Chondrocyte (in vitro differentiated cells): ENCODE measurements at places on chromosomes 11 and 22. TPM values are rescaled to one million over a fixed set of nuclear protein-coding genes. Genes with fewer than 3 reads are reported as not detected.

DNA sequence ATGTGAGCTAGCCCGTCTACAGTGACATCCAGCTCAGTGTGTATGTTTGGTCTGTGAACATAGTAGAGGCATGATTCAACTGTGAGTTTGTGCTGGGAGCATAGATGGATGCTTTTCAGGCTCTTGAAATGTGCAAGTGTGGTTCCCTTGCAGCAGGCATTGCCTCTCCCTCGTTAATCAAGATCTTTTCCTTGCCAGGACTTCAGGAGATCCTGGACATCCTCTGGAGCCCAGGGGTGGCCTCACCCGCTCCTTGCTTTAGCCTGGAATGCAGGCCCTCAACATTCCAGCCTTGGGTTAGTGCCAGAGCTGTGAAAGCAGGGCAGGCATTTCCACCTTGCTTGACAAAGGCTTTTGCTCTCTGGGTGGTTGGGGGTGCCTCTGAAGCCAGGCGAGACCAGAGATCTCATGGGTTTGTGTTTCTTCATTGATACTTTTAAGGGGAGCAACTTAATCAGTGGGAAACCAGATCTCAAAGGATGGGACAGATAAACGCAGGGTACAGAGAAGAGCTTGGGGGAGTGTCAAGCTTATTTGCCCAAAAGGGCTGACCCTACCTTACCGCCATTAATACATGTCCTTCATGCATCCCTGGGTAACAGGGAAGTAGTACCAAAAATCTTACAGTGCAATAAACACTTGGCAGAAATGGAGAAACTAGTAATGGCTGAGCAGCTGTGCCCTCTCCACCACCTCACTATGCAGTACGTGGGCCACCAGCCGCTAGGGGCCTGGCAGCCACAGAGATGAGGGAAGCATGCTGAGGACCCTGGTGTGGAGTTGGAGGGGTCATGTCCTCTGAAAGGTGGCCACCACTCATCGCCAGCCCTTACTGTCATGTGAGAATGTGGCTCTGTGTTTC is 72.1 kb downstream of the PTPRJ start:
- H3K36me3 ChIP-seq, result no peaks in the 10 kb centered on the region
- no peaks in the 10 kb centered on the region for H3K27me3 ChIP-seq
- DNase-seq, result no peak
- peaks cover 47% of the 10 kb centered on the region for H3K4me1 ChIP-seq
- H3K27ac ChIP-seq, result peak overlapping the region; percentile 43

The PGA3 gene
- not detected in 3 replicates for total RNA-seq

- no peak overlapping the region for H3K4me3 ChIP-seq
- no peaks in the 10 kb centered on the region for H3K4me1 ChIP-seq
- no peak overlapping the region for H3K27ac ChIP-seq
- H3K27me3 ChIP-seq, result peaks cover 2% of the 10 kb centered on the region
- H3K36me3 ChIP-seq, result no peaks in the 10 kb centered on the region
- no peak for DNase-seq
Observed at GRCh38 chr11:57547854-57548377, 10.5 kb downstream of the SMTNL1 start.

- H3K4me3 ChIP-seq, result no peak overlapping the region
- no peak for DNase-seq
- H3K4me1 ChIP-seq, result peaks cover 20% of the 10 kb centered on the region
- no peaks in the 10 kb centered on the region for H3K27me3 ChIP-seq
Observed at GRCh38 chr11:76589477-76589876, 81.1 kb downstream of the LRRC32 start.

DNA sequence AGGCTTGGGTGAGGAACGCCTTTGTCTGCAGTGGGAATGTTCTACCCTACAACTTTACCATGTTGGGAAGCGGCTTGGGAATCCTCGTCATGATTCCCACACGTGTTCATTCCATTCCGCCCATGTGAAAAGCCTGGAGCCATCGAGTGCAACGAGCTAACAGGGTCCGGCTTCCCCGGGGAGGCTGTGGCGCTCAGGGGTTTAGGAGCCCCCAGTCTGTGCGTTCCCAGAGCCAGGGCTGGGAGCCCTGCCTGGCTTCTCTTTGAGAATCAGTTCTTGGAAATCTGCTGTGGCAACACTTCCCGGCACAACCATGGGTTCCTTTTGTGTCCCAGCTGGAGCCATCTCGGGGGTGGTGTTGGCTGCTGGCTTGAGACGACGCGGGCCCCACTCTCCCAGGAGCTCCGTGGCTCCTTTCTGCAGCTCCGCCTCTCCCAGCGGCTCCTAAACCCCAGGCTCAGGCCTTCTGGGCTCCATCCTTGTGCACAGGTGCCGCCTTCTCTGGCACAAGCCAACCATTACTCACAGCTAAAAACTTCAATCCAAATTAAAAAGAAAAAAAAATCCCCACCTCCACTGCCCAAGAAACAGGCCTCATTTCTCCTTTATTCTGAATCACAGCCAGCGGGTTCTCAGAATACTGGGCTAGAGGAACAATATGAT is 18.7 kb upstream of the PPFIA1 start:
- H3K4me3 ChIP-seq, result no peak overlapping the region
- no peaks in the 10 kb centered on the region for H3K36me3 ChIP-seq
- DNase-seq, result no peak
- peak overlapping the region; percentile 49 for H3K27ac ChIP-seq
- no peaks in the 10 kb centered on the region for H3K27me3 ChIP-seq

DNA sequence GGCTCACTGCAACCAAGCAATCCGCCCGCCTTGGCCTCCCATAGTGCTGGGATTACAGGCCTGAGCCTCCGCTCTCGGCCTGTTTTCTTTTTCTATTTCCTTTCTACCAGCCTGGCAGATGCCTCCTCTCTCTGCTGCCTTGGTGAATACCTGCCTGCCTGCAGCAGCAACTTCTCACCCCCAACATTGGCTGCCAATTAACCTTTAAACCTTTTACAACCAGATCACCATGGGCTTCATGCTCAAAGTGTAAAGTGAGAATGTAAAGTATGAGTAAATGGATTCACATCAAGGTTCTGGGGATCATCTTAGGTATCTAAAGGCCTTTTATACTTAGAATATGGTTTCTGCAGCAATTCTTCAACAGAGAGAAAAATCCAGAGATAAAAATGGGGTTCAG is 13.0 kb upstream of the FCHSD2 start:
- no peaks in the 10 kb centered on the region for H3K36me3 ChIP-seq
- H3K4me1 ChIP-seq, result peaks cover 65% of the 10 kb centered on the region
- H3K27ac ChIP-seq, result no peak overlapping the region
- no peak for DNase-seq

GRCh38 chr22:42270176-42270509 is 310 bp downstream of the TCF20 start:
- H3K27me3 ChIP-seq, result no peaks in the 10 kb centered on the region
- no peaks in the 10 kb centered on the region for H3K36me3 ChIP-seq
- H3K27ac ChIP-seq, result peak overlapping the region; percentile 27
- H3K4me1 ChIP-seq, result peaks cover 12% of the 10 kb centered on the region
- peak overlapping the region; percentile 77 for H3K4me3 ChIP-seq

GRCh38 chr22:17192186-17192585 is 27.0 kb downstream of the ADA2 start:
- no peaks in the 10 kb centered on the region for H3K27me3 ChIP-seq
- H3K4me3 ChIP-seq, result no peak overlapping the region
- no peaks in the 10 kb centered on the region for H3K36me3 ChIP-seq
- no peak overlapping the region for H3K27ac ChIP-seq
- H3K4me1 ChIP-seq, result no peaks in the 10 kb centered on the region
- no peak for DNase-seq

The HMOX1 gene
- total RNA-seq, result 1.9 to 9.4 TPM (median 8.8 TPM) in 3 replicates

- H3K27ac ChIP-seq, result no peak overlapping the region
- H3K4me3 ChIP-seq, result no peak overlapping the region
- no peaks in the 10 kb centered on the region for H3K27me3 ChIP-seq
- no peak for DNase-seq
- peaks cover 17% of the 10 kb centered on the region for H3K36me3 ChIP-seq
Observed at GRCh38 chr22:25511725-25512124, 52.8 kb upstream of the GRK3 start.

GRCh38 chr11:11997049-11997322 is 11.4 kb downstream of the DKK3 start:
- no peak overlapping the region for H3K27ac ChIP-seq
- no peak for DNase-seq
- H3K27me3 ChIP-seq, result no peaks in the 10 kb centered on the region
- H3K36me3 ChIP-seq, result peaks cover 30% of the 10 kb centered on the region
- no peak overlapping the region for H3K4me3 ChIP-seq

DNA sequence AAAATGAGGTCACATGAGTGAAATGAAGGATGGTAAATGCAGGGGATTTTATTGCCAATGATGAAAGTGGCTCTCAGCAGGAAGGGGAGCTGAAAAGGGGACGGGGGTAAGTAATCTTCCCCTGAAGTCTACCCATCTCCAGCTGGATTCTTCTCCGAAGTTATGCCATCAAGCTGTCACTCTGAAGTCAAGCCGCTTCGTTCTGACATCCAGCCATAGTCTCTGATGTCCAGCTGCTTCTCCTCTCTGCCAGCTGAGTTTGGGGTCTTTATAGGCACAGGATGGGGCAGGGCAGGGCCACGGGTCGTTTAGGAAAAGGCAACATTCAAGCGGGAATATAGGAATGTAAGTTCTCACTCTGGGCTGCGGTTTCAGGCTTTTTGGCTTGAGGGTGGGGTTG is 181.9 kb upstream of the ANO3 start:
- no peaks in the 10 kb centered on the region for H3K4me1 ChIP-seq
- H3K27ac ChIP-seq, result no peak overlapping the region
- no peak for DNase-seq
- no peaks in the 10 kb centered on the region for H3K27me3 ChIP-seq
- H3K36me3 ChIP-seq, result no peaks in the 10 kb centered on the region

- no peaks in the 10 kb centered on the region for H3K36me3 ChIP-seq
- peaks cover 15% of the 10 kb centered on the region for H3K4me1 ChIP-seq
- H3K4me3 ChIP-seq, result no peak overlapping the region
- H3K27me3 ChIP-seq, result no peaks in the 10 kb centered on the region
- DNase-seq, result no peak
- H3K27ac ChIP-seq, result no peak overlapping the region
Observed at GRCh38 chr11:793556-793955, 3.7 kb upstream of the CEND1 start.

DNA sequence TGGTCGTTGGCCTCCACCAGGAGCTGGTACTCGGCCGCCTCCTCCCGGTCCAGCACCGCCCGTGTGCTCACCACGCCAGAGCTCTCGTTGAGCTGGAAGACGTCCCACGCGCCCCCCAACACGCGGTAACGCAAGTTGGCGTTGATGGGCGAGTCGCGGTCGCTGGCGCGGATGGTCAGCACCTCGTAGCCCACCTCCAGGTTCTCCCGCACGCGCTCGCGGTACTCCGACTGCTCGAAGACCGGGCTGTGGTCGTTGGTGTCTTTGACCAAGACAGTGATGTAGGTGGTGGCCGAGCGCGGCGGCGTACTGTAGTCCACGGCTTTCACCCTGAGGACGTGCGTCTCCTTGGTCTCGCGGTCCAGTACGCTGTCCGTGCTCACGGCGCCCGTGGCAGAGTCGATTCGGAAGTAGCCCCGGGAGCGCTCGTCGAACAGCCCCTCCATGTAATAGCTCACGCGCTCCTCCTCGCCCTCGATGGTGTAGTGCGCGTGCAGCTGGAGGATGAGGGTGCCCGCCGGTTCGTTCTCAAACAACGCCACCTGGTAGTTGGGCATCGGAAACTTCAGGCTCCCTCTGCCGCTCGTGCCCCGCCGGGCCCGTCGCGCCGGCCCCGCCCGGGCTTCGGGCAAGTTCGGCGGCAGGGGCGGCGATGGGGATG is 1.4 kb downstream of the CELSR1 start:
- no peaks in the 10 kb centered on the region for H3K27me3 ChIP-seq
- H3K36me3 ChIP-seq, result peaks cover 1% of the 10 kb centered on the region
- no peak overlapping the region for H3K27ac ChIP-seq
- peaks cover 64% of the 10 kb centered on the region for H3K4me1 ChIP-seq

DNA sequence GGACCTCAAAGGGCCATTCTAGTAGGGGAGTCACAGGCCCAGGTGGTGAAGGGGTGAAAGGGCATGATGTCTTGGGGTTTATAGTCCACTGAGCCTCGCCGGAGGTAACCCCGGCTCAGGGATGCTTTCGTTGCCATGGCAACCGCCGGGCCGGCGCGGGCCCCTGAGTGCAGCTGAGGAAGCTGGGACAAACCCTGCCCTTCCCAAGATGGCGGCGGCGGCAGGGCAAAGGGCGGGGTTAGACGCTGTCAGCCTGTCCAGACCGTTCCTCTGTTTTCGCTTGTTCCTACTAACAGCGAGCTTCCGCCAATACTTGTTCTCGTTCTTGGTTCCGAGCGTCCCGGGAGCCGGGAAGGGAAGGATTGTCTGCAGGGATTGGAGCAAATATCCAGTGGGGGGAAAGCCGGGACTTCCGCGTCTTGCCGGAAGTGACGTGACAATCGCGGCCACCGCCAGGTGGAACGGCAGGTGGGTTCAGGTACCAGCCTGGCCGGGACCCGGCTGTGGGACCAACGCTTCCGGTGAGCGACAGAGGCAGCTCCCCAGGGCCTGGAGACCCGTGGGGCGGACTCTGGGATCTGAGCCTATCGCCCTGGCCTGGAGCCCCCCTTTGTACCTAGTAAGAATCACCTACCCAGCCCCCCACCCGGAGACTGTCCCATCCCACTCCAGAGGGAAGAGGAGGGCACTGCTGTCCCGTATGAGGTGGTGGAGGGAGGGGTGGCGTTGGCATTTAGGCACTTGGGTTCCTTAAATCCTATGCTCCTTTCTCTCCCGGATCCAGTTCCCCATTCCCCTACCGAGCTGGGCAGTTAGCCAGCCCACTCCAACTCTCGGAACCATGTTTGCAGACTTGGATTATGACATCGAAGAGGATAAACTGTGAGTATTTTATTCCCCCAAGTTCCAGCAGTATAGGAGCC is at the start of gene PICK1:
Gene PICK1, plus strand, starts transcription at position 436 of the 923 bp plus-strand sequence. Its CDS starts 406 bp downstream, at position 842.
- H3K4me1 ChIP-seq, result peaks cover 19% of the 10 kb centered on the region
- H3K27ac ChIP-seq, result peak within 1 kb of the TSS; percentile 89
- H3K4me3 ChIP-seq, result peak within 1 kb of the TSS; percentile 79
- H3K36me3 ChIP-seq, result peaks cover 3% of the 10 kb centered on the region

DNA sequence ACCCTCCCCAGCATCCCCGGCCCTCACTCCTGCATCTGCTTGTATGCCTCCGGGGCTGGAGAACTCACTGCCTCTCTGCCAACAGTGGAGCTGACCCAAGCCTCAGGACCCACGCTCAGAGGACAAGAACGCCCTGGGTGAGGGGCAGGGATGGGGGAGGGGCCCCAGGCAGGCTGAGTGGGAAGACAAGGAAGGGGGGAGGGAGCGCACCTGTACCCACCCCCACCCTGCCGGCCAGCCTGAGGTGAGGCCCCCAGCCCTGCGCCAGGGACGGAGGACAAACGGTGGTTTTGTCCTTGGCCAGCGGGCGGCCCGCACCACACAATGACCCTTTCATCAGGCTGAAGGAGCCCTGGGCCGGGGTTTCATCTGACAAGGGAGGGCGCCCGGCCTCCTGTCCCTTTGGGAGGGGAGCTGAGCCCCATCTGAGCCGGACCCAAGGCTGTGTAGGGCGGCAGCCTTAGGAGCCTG is 10.0 kb downstream of the WNT7B start:
- H3K4me1 ChIP-seq, result peaks cover 5% of the 10 kb centered on the region
- H3K36me3 ChIP-seq, result no peaks in the 10 kb centered on the region

DNA sequence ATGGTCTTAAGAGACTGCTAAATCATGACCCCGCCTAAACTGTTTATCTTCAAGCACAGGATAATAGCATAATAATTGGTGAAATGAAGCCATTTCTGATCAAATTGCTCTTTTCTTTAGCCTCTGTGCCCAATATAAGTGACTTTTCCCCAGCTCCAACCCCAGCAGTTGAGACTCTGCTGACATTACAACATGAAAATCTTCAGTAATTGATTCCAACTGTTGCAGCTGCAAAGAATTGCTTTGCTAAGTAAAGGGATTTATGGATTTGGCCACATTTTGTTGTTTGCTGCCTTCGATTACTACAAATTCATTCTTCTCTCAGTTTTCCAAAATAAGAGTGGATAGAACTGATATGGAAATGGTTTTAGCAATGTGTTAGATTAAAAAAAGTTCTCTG is 576.7 kb upstream of the LRRC4C start:
- no peaks in the 10 kb centered on the region for H3K36me3 ChIP-seq
- H3K4me1 ChIP-seq, result no peaks in the 10 kb centered on the region
- H3K27me3 ChIP-seq, result no peaks in the 10 kb centered on the region
- no peak overlapping the region for H3K27ac ChIP-seq
- no peak overlapping the region for H3K4me3 ChIP-seq

The PHOX2A gene
- not detected in 3 replicates for total RNA-seq
